ENCODE measurements at places on chromosomes 5 and 9.

DNA sequence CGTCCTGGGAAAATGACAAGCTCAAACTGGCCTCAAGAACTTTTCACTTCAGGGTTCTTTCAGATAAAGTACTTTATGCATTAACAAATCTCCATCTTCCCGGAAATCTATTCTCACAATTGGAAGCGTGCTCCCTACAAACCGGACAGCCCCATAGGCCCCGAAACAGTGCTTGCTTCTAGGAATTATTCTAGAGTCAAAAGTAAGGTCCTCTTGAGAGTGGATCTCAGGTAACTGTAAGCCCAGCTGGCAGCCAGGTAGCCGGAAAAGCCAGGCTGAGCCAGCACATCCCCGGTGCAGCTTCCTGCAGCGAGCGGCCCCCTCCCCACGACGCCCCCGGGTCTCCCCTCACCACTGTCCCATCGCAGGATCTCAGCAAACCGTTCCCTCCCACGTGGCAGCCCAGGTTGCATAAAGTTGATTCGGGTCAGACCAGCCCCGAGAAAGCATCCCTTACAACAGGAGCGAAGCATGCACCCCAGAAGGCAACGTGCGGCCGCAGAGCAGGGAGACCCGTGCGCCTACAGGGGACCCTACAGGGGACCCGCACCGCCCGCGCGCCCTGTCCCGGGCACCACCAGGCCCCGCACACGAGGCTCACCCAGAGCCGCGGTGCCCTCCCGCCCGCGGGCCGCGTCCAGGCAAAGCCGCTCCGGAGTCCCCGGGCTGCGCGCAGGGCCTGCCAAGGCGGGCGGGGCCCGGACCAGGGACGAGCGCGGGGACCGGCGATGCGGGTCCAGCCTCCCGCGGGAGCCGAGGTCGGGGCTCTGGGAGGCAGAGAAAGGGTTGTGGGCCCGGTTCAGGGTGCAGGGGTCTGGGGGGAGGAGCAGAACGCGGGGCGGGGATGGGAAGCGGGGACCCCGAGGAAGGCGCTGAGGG, 920 bp downstream of the LPCAT1 start:
- no peak for DNase-seq

DNA sequence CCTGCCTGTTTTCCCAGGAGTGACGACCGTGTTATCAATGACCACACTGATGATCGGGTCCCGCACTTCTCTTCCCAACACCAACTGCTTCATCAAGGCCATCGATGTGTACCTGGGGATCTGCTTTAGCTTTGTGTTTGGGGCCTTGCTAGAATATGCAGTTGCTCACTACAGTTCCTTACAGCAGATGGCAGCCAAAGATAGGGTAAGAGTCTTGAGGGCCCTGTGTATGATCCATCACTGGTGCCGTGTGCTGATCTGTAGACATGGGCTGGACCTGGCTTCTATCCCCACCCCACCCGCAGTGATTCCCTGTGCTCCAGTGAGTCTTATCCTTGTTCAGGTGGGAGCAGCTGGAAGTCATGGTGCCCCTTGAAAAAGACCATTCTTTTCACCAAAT, 26.0 kb downstream of the GABRP start:
- DNase-seq = peak; percentile 32

- DNase-seq = no peak
Observed at GRCh38 chr5:7764452-7764851, 86.5 kb downstream of the CFAP90 start.

DNA sequence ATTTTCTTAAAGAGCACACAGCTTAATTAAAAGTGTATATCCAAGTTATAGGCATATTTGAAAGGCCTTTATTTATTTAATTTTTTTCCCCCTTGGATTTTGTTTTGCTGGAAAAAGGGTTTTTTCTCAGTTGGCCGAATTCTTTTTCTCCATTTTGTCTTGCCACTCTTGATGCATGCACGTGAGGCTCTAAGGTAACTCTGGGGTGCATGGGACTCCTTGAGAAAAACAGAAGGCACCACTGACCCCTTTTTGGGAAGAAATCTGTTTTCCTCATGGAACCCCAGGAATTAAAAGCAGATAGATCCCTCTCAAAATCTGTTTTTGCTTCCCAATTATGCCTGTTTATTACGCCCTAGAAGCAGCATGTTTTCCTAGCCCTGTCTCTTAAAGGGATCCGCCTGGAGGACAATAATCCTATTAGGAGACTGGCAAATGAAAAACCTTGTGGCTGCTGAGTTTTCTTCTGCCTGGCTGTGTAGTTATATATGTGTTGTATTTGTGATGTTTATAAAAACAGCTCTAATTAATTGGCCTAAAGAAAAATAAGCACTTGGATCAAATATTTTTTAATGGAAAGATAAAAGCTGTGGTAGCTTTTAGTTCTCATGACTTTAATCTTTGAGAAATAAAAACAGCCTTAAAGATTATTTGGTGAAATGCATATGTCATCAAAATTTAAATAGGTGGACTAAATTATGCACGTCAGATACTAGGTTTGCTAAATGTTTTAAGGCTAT, 435.1 kb upstream of the CDH9 start:
- no peak for DNase-seq

DNA sequence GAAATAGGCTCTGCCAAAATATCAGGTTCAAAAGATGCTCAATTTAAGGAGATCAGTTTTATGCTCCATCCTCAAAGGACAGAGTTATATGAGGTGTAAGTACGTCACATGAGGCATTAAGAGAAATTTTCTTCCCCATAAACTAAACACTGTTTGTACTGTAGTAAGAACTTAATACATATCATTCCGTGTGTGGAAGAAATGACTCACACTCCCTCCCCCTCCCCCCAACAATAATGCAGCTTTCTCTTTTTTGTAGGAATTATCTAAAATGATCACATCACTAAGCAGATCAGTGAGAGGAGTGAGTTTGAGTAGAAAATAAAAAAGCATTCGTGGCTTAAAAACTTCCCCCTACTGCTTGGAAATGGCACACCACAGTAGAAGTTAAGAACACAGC, 2.2 kb downstream of the CDH12 start:
- no peak for DNase-seq

DNA sequence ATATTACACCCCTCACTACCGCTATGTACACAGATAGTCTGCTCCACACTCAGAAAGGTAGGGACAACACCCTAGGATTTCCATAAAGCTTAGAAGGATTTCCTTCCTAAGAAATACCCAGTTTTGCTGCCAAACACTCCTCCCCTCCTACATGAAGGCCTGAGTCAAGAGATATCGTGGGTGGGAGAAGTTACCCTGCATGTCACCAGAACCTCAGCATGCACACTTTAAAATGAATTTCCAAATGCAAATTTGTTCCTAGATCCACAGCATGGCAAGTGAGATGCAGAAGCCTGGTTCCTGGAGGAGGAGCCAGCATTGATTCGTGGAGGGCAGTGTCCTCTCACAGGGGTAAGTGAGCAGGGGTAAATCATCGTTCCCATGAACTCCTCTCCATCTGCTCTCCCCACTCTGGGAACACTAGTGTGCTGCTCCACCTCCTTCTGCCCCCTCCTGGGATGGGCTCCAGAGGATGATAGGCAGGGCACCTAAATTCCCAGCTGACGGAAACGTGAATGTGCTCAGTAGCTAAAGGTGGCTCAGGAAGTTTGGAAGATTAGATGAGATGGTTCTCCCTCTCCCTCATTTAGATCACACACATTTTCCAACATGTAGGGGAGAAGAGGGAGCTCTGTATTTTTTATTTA, 76.7 kb downstream of the PDE4D start:
- DNase-seq = no peak

DNA sequence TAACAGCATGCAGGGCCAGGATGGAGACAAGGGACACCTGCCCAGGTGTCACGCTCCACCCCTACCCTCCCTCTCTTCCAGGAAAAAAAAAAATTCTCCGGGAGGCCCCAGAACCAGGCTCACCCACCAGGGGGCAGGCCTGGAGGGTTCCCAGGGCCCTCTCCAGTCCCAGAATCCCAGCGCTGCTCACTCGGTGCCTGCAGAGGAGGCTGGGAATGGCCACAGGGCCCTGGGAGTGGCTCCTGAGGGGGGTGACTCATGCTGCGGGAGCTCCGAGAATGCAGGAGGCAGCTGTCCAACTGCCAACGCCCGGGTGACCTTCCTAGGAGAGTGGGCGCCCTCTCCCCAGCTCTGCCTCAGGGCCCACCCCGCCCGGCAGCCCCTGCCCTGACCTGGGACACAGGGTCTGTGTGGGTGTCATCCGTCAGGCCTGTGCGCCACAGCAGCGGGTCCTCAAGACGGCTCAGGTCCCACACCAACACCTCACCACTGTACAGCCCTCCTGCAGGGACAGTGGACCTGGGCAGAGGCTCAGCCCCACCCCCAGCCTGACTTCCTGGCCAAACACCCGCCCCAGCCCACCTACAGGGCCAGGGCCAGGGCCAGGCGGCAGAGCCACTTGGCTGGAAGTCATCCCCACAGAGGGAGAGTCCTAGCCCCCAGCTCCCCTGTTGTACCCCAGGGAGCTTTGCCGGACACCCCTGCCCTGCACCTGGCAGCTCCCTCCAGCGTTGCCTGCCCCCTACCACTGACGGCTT, 21.2 kb downstream of the DYNC2I2 start:
- peak; percentile 95 for DNase-seq

- DNase-seq = no peak
Observed at GRCh38 chr9:132410642-132411041, 631 bp downstream of the CFAP77 start.

GRCh38 chr9:14061936-14062585, 251.9 kb downstream of the NFIB start:
- no peak for DNase-seq

- DNase-seq = no peak
Observed at GRCh38 chr5:179251276-179251969, 93.8 kb downstream of the ADAMTS2 start.

DNA sequence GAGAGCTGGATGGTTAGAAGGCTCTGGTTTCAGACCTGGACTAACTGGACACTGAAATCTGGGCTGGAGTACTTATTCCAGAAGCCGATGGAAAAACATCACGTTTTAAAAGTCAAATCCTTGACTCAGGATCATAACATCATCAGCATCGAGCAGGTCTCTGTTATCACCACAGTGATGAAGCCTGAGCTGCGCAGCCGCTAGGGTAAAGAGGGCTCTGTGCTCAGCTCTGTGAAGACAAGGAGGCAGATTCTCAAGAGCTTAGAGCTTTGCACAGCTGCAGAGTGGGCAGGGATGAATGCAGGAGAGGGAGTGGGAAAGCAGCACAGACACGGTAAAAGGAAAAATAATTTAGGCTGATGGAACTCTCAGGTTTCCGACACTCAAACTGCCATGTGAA, 208.8 kb upstream of the TAS2R1 start:
- no peak for DNase-seq

DNA sequence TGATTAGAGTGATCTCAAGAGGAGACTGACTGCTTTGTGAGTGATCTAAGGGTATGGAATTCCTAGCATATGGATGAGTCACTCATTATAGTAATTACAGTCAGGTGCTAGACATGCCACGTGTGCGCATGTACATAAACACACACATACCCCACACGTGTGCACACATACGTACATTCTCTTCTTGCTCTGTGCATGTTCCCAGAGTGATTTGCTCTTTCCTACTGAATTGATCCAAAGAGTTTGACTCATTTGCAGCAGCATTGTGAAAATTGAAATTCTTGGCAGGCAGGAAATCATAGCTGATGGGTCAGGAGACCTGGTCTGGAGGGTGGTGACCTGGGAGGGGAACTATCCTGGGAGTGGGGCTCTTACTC, 63.8 kb downstream of the ANGPTL2 start:
- no peak for DNase-seq

DNA sequence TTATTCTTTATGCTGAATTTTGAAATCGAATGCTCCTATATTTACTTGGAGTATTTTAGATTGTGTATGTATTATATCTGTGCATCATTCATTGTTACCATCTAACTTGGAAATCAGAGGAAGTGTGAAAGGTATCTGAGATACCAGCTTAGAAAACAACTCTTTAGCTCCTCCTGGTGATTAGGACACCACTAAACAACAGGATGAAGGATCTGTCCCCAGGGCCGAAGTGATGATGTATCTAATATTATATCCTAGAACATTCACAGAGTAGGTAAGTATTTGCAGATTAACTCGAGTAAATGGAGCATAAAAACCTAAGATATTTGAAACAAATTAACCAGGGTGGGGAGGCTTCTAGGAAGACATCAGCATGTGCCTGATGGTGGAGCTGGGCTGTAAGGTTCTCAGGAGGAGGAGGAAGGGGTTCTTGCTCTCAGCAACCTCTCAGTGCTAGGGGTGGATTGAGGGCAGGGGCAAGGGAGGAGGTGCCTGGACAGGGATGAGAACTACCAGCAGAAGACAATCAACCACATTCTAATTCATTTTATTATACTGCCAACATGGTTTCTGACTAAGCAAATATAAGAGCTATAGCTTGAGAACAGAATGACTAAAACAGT, 2.6 kb upstream of the NFIL3 start:
- DNase-seq = no peak

DNA sequence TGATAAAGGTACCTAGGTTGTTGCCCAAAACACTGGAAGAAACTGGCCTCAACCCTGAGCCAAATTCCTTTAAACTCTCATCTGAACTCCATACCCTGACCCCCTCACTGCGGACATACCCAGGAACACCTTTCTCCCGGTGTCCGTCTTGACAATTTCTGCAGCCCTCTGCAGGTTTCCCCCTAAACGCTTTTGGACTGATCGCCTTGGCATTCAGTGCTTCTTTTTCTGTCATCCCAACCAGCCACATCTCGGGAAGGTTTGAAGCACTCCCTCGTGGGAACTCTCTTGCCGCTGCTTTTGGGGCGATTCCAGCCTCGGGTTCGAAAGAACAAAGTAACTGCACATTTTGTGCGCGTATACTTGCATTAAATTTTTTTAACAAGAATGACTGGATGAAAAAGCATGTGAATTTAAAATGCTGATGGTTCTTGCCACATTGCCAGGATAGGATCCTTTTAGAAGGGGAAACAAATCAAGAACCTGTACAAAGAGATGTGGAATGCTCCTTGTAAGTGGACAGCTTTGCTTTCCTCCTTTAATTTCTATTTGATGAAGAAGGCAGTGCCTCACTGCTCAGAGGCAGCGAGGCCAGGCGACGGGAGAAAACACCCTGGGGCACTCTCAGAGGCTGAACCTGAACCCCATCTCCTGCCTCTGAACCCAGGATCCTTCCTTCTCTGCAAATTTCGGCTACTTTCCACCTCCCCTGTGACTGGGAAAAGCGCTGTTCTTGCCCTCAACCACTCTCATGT, 615 bp downstream of the PSMD5 start:
- DNase-seq = no peak

GRCh38 chr9:69141851-69142250, 32.2 kb upstream of the TJP2 start:
- no peak for DNase-seq

- DNase-seq = no peak
Observed at GRCh38 chr5:134142052-134142451, 27.6 kb downstream of the TCF7 start.

- no peak for DNase-seq
Observed at GRCh38 chr5:59558501-59558900, 335.0 kb downstream of the PDE4D start.

DNA sequence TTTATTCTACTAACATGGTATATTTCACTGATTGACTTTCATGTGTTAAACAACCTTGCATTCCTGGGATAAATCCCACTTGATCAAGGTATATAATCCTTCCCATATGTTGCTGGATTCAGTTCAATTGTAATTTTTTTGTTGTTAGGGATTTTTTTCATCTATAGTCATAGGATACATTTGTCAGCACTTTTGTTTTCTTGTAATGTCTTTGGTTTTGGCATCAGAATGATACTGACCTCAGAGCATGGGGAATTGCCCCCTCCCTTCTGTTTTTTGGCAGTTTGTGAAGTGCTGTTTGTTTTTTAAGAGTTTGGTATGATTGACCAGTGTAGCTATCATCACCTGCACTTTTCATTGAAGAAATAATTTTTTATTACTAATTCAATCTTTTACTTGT, 176.8 kb upstream of the RASEF start:
- DNase-seq = no peak

- DNase-seq = no peak
Observed at GRCh38 chr5:173758676-173759075, 129.5 kb upstream of the CPEB4 start.
